ENCODE measurements at places on chromosomes 12 and 14. TPM values are rescaled to one million over a fixed set of nuclear protein-coding genes. Genes with fewer than 3 reads are reported as not detected.
A peak's percentile ranks its signal among the peaks of the same experiment; 100 is the strongest.

GRCh38 chr12:39831587-39832315, 212.1 kb upstream of the ABCD2 start:
- no peak for DNase-seq
- H3K36me3 ChIP-seq = no peaks in the 10 kb centered on the region
- no peak overlapping the region for H3K4me3 ChIP-seq
- H3K4me1 ChIP-seq = no peaks in the 10 kb centered on the region
- no peaks in the 10 kb centered on the region for H3K27me3 ChIP-seq

DNA sequence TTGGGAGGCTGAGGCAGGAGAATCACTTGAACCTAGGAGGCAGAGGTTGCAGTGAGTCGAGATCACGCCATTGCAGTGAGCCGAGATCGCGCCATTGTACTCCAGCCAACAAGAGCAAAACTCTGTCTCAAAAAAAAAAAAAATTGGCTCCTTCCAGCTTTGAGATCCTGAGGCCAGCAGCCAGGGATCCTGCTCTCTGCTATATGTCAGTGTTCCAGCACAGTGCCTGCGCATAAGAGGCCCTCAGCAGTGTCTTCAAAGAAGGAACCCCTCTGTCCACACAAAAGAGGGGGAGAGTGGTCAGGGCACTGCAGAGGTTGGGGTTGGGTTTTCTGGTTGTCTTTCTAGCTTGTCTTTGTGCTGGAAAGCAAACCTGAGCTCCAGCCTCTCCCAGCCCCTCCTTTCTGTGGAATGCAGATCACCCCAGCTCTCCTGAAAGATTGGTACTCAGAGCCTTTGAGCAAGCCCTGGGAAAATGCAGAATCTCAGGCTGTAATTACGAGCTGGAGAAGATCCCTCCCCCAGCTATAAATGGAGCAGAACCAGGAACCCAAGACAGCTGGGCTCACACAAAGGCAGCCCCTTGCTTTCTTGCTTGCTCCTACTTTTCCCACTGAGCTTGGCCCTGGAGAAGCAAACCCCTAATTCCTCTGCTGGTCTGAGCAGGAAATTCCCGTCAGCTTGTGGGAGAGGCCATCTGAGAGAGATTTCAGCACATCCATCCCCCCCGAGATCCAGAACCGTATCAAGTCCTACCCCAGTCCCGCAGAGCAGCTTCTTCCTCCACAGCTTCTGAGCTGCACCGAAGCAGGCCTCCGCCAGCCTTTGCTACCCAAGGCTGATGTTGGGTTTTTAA, 205.7 kb downstream of the ZFP36L1 start:
- H3K27me3 ChIP-seq = no peaks in the 10 kb centered on the region
- no peaks in the 10 kb centered on the region for H3K36me3 ChIP-seq
- peaks cover 54% of the 10 kb centered on the region for H3K4me1 ChIP-seq
- DNase-seq = peak; percentile 29

- no peaks in the 10 kb centered on the region for H3K4me1 ChIP-seq
- no peak overlapping the region for H3K4me3 ChIP-seq
- H3K27me3 ChIP-seq = no peaks in the 10 kb centered on the region
- no peak overlapping the region for H3K27ac ChIP-seq
- DNase-seq = no peak
Measured at GRCh38 chr12:126353604-126354003, 1288.4 kb downstream of the AACS start.

- DNase-seq = peak; percentile 31
- H3K4me3 ChIP-seq = no peak overlapping the region
- H3K36me3 ChIP-seq = no peaks in the 10 kb centered on the region
- no peaks in the 10 kb centered on the region for H3K27me3 ChIP-seq
Measured at GRCh38 chr12:100234591-100235304, 32.1 kb downstream of the DEPDC4 start.

DNA sequence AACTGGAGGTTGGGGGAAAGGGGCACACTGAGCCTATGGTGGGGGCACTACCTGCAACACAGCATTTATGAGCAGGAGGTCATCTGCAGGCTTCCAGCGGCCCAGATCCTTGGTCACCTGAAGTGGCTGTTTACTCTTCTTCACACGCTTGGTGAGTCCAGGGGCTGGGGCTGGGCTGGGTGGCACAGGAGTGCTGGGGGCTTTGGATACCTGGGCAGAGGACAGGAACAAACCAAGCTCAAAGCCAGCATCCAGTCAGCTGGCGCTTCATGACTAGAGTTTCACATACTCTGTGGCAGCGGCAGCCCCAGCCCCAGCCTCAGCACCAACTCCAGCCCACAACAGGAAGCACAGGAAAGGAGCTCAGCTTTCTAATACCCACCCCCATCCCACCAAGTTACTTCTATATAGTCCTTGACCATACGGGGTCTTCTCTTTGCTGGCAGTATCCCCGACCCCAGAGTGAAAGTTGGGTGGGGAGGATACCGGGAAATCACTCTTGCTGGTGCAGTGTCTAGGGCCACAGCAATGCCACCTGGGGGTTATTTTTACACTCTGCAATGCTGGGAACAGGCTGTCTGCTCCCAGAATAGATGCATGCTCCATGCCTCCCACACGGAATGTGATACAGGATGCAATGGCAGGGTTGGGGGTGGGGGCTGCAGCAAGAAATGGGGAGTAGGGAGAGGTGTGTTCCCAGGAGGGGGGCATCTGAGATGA, 3.1 kb downstream of the MCRS1 start:
- no peak overlapping the region for H3K4me3 ChIP-seq
- H3K36me3 ChIP-seq = no peaks in the 10 kb centered on the region
- no peaks in the 10 kb centered on the region for H3K27me3 ChIP-seq
- no peak for DNase-seq
- peaks cover 10% of the 10 kb centered on the region for H3K4me1 ChIP-seq

DNA sequence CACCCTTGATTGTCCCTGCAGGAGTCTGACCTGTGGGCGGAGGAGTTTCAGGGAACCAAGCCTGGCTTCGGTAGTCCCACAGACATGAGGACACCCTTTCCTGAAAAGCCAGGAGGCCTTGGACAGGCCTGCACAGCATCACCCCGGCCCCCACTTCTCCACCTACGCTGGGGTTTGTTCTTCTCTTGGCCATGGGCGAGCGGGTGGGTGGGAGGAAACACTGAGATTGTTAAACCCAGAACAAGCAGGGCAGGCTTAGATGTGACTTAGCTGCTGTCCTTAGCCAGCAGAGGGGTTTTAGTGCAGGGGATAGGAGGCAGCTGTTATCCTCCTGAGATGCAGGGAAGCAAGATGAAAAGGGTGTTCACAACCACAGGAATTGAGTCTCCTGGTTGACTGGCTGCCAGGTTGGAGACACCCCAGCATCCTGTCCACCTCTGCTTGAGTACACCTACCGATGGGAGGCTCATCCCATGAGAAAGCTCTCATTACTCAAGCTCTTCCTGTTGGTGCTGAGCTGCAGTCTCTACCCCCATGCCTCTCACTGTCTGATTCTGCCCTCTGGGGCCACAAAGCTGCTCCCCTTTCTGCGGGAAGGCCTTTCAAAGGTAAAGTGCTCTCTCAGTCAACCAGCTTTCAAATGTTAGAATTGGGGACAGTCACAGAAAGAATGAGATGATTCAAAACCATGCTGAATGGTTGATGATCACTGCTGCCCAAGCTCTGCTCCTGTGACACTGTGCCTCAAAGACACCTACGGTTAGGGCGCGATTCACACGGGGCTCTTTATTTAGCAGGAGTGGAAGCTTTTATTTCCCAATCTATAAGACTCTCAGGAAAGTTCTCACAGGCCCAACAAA, 86.3 kb downstream of the IRF2BPL start:
- no peaks in the 10 kb centered on the region for H3K27me3 ChIP-seq
- H3K4me1 ChIP-seq = peaks cover 20% of the 10 kb centered on the region

GRCh38 chr12:29207120-29207519, 58.0 kb downstream of the FAR2 start:
- H3K27me3 ChIP-seq = no peaks in the 10 kb centered on the region
- no peaks in the 10 kb centered on the region for H3K4me1 ChIP-seq
- DNase-seq = no peak
- no peaks in the 10 kb centered on the region for H3K36me3 ChIP-seq
- H3K27ac ChIP-seq = no peak overlapping the region

GRCh38 chr14:77309131-77309530, 11.6 kb downstream of the POMT2 start:
- H3K27ac ChIP-seq = no peak overlapping the region
- no peak overlapping the region for H3K4me3 ChIP-seq
- peaks cover 18% of the 10 kb centered on the region for H3K4me1 ChIP-seq
- H3K27me3 ChIP-seq = no peaks in the 10 kb centered on the region

The PYGL gene
- total RNA-seq = 63.0 TPM

The DCAF11 gene
- 83.8 TPM for total RNA-seq
